NCI-H2081 (cell line): ENCODE measurements at places on chromosomes 3 and 15.

DNA sequence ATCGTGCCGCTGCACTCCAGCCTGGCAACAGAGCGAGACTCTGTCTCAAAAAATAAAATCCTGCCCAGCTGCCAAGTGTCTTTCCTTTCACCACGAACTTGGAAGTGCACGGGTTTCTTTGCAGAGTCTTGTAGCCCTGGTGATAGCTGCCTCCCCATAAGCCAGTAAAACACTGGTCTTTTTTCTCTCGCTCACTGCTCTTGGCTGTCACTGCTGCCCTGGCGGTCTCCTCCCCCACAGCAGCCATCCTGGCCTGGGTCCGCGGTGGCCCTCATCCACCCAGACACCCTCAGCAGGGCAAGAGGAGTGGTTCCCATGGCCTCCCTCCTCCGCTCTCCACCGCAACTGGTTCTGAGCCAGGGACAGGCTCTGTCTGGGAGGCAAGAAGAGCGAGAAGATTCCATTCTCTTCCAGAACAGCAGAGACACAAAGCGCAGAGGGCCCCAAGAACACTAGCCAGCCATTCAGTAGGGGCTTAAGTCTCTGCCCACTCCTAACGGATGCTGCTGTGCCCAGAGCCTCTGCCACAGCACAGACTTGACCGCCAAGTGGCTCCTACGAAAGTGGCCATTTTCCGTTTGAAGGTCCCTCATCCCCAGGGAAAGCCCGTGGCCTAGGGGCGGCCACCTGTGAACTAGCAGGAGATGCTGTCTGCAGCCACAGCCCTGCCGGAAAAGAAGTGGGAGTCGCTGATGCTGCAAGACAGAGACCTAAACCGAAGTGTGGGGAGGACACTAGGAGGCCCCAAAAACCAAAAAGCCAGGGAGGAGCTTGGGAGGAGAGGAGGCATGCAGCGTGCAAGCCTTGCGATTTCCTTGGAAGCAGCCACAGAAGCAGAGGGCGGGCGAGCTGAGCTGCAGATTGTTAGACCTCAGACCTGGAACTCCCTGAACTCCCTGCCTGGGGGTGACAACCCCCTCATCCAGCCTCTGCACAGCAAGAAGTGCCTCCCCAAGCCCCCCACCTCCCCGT is 44.1 kb downstream of the KLHL25 start:
- DNase-seq, result no peak

DNA sequence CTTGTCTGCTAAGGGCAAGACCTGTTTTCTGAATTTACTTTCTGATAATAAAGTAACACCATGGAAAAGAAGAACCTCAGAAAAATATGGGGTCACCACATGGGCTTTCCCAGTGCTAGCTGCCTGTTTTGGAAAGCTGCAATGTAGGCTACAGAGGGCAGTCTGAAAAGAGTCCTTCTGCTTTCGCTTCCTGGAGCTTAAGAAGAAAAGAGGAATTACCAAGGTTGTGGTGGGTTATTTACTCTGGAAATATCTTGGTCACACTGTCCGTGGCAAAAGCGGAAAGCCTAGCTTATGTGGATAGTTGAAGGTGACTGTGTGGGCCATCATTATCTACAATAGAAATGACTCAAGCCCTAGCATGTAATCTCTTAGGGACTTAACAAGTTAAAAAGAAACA is 31.7 kb upstream of the IP6K2 start:
- no peak for DNase-seq

GRCh38 chr3:27428446-27428845 is 55.7 kb downstream of the SLC4A7 start:
- no peak for DNase-seq

GRCh38 chr3:35596335-35596995 is 42.9 kb upstream of the ARPP21 start:
- DNase-seq, result no peak

DNA sequence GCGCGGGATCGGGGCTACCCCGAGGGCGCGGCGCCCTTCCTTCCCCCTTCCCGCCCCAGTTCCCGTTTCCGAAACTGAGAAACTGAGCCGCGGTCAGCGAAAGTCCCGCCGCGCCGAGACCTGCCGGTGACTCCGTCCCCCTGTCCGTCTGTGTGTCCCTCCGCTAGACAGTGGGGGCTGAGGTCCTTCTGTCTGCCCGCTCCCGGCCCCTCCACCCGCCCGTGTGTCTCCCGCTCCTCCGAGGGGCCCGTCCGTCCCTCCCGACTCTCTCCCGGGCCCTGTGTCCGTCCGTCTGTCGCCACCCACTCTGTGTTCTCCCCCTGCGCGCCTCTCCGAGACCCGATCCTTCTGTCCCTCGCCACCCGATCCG is 426 bp downstream of the PRKCD start:
- no peak for DNase-seq

DNA sequence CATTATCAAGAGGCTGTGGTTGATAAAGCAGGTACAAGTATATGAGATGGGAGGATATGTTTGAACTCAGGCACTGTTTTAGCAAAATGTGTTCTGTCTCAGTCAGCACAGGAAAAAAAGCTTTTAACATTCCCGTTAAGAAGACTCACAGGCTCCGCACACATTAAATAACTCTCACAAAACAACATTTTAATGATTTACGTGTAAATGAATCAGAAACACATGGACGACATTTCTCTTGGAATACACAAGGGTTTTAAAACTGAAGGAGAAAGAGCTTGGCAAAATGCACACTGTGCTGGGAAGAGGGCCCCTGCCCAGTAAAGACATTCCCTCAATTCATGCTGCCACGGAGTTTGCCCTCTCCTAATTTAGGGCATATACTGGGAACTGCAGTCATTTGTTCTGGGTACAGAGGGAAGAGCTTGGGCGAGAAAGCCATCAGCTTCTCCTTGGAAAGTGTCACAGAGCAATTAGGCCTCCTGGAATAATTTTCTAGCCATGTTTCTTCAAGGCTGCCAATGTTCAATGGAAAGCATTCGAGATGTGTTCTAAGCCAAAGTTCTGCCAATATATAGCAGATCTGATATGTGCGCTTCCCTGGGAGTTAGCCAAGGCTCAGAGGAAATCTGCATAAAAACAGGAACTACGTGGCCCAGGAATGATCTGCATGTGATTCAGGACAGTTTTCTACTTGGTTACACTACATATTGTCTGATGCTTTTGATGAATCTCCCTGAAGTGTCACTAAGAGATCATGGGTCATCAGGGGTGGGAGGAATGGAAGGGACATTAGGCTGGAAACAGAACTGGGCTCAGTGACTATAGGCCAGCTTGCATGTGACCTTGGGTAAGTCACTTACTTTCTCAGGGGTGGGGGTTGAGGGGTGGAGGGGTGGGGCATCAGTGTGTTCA is 2.2 kb upstream of the MASP1 start:
- DNase-seq, result no peak

- no peak for DNase-seq
Observed at GRCh38 chr3:168371846-168372245, 276.1 kb upstream of the GOLIM4 start.

DNA sequence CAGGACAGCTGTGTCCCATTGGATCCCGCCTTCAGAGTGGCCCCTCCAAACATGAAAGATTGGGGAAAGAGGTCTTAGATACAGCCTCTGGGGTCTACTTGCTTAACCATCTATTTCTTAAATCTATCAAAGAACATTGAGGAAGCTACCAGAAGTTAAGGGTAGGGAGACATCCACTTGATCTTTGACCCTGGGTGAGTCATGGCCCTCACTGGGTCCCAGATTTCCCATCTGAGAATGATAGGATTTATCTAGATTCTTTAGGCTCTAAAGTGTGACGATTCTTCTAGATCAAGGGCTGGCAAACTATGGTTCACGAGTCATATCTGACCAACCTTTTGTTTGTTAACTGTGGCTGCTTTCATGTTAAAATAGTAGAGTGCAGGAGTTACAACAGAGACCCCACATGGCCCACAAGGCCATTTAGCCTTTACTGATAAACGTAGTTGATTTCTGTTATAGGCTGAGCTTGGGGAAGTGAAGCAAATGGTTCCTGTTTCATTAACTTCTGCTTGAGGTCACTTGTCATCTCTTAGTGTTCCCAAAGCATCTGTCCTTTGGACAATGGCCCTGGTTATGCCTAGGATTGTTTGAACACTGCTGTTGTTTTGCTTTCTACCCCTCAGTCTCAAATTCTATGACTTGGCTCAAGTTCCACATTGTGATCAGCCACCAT is 8.0 kb downstream of the MUC13 start:
- no peak for DNase-seq

GRCh38 chr15:101207867-101208288 is 44.0 kb downstream of the CHSY1 start:
- no peak for DNase-seq

GRCh38 chr3:78993375-78993774 is 774.4 kb downstream of the ROBO1 start:
- no peak for DNase-seq

DNA sequence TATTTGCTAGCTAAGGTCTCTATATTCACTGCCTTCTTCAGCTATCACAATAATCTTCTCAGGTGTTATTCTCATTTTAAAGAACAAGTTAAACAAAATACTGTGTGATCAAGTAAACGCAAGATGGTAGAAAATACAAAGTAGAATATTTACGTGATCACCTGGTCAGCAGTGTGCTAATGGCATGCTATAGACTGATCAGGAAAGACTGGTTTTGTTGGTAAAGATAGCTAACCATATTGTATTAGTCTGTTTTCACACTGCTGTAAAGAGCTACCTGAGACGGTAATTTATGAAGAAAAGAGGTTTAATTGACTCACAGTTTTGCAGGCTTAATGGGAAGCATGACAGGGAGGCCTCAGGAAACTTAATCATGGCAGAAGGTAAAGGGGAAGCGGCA is 50.4 kb downstream of the ZBTB38 start:
- no peak for DNase-seq

DNA sequence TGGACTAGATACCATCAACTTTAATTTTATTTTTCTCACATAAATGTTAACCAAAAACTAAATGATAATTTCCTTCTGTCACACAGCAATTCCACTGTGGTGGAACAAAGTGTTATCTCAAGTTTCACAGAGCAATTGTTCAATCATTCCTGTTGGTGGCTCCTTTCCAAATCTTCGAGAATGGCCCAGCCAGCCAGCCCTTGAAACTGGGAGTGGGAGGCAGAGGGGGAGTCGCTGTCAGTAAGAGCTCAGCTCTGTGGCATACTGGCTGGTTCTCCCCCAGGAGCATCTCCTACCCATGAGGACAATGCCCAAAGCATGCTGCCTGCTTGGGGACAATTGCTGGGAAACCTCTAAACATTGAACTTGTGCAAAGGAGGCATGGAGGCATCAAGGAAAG is 47.7 kb downstream of the MECOM start:
- no peak for DNase-seq

DNA sequence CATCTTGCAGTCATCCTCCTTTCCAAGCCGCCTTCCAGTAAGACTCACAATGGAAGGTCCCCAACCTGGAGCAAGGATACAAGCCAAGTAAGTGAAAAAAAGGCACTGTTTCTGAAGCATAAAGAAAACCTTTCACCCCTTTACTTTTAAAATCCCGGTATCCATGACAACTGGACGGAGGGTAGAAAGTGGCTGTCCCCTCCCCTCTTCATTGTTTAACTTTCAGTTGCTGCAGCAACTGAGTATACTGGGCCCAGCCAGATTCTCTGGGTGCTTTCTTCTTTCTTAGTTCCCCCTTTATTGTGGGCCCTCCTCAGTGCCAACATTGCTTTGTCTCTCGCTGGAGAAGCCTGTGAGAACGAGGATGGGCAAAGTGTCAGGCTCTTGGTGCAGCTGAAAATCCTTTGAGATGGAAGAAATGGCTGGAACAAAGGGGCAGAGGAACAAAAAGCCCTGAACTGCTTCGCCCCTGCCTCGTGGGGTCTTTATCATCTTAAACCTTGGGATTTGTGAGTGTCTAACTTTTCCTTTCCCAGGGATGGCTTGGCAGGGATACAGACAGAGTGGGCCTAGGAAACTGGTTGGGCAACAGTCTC is 224.0 kb upstream of the RGMA start:
- no peak for DNase-seq

DNA sequence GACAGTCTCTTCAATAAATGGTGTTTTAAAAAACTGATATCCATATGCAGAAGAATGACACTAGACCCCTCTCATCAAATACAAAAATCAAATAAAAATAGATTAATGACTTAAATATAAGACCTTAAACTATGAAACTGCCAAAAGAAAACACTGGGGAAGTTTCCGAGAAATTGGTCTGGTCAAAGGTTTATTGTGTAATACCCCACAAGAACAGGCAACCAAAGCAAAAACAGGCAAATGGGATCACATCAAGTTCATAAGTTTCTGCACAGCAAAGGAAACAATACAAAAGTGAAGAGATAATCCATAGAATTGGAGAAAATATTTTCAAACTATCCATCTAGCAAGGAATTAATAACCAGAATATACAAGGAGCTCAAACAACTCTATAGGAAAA is 126.2 kb downstream of the GOLIM4 start:
- DNase-seq, result no peak

DNA sequence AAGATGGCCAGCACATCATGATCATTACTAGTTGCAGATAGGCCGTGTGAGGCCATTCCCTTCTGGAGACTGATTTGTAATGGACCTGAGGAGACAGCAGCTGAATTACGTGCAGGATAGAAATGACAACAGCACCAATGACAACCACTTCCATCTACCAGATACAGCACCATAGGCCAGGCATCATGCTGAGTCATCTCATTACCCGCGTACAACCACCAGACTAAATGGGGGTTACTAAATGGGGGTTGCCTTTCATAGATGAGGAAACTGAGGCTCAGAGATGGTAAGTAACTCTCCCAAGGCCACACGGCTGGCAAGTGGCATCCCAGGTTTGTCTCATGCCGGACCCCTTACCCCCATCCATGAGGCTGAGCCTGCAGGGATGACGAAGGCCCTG is 32.8 kb upstream of the FAM107A start:
- DNase-seq, result no peak

DNA sequence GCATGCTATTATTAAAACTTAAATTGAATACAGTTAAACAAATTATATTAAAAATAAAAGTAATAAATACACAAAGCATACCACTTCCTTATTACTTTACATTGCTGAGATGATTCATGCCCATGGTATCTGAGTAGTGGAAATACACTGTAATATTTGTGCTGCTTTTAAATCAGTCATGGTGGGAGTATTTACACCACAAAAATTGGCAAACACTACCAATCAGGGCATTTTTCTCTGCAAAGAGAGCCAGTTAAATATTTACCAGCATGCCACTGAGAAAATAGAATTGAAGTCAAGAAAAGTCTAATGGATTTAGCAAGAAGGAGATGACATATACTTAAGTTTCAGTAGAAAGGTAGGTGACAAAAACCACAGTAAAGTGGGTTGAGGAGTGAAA is 19.6 kb downstream of the PPARG start:
- DNase-seq, result no peak
